ENCODE measurements at places on chromosomes 13 and 19. TPM values are rescaled to one million over a fixed set of nuclear protein-coding genes. Genes with fewer than 3 reads are reported as not detected.

PCDH20 gene
- under 0.01 TPM for total RNA-seq

ZNF486 gene
- total RNA-seq: 3.5 TPM

ARID3A gene
- 39.3 TPM for total RNA-seq

DNA sequence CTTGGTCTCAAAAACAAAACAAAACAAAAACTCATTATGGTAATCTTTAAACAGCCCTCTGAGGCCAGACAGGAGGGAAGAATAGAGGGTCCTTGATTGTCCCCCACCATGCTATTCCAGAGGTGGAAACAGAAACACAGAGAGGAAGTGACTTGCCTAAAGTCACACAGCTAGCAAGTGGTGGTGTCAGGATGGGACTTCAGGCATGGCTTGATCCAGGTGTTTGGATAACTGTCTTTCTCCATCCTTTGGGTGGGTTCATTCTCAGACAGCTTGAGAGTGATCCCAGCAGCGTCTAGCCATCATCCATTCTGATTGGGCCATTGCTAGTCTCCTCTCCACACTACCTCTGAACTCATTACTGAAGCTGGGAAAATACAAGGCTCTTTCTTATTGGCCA, 12.5 kb downstream of the COLGALT1 start:
- DNase-seq: no peak

DNA sequence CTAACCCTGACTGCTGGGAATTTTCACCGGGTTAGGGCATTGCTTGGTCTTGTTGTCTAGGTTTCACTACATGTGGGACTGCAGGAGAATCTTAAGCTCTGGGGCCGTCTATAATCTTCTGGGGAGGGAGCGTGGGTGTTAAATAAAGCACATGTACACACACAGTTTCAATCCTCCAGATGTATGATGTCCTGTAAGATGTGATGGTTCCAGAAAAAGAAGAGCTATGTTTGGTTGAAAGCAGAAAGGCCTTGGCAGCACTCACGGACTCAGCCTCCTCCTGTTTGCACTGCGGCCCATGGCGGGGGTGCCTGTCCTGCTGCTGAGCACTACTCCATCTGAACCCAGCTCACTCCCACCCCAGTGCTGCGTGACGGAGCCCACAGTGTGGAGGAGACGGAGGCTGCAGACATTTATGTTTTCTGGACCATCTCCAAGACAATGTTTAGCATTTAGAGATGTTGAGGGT, 343.5 kb downstream of the TEX29 start:
- DNase-seq: no peak

DNA sequence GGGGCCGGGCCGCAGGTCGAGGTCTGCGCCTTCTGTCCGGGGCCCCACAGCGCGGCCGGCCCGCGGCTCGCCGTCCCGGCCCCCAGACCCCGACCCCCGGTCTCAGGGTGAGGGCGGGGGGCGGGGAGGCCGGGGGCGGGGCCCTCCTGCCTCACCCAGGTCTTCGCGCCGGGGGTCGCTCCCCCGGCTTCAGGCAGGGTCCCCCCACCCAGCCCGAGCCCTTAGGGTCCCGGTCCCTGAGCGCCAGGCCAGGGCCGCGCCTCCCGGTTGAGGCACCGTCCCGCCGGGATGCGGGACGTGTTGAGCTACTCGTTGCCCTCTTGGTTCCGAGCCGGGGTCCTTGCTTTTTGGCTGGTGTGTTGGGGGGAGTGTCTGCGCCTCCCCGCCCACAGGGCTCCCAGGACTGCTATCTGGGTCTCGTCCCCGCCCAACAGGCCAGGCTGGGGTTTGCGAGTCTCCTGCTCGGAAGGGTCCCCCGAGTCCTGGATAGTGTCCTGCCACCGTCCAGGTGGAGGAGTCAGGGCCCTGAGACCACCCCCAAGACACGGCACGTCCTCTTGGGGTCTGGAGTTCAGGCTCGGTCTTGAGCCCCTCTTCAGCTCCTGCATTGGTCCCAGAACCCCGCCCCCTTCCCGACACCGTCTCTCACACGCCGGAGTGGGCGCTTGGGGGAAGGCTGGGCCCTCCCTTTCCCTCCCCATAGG, 452 bp downstream of the PIAS4 start:
- no peak for DNase-seq

DNA sequence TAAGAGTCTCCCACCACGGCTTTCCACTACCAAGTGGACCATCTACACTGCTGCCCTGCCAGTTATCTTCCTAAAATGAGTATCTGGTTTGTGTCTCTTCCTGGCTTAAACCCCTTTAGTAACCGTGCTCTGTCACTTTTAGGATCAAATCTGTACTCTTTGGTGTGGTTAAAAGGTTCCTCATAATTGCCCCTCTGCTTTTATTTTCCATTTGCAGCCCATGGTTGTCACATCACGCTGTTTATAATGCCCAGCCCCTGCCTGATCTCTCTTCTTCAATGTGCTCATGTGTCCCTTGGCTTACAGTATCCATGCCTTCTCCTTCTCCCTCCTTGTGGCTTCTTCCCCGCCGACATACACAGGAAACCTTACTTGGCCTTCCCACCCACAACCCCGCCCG, 100.1 kb downstream of the DGKH start:
- no peak for DNase-seq

DNA sequence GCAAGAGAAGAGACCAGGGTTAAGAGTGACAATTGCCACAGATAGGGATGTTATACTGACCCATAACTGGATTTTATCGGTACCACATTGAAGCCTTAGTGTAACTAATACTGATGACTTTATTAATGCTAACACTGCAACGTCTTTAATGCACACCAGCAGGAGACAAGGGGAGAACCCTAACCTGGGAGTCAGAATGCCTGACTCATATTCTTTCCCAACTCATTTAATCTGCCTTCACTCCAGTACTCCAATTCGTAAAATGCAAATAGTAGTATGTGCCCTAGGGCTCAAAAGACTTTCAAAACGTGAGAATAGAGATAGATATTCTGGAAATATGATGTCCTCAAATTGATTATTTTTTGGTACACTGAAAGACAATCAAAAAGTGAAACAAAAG, 62.4 kb downstream of the GPC6 start:
- DNase-seq: no peak

- peak; percentile 84 for DNase-seq
These were observed 5.8 kb downstream of the FTL start for GRCh38 chr19:48970923-48971395.

DNA sequence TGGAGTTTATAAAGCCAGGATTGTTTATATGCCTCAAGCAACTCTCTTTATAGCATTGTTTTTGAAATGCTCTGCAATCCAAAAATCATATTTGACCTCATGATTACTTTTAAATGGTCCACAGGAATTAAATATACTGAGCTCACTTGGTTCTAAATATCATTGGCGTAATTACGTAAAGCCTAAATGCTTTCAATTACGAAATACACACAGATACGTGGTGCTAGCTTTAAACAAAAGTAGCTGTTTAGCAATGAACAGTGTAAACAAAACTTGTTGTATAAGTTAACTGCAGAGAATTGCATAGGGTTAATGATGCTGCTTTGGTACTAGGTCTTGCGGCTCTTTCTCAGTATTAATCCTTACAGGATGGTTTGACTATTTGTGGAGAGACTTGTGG, 346.6 kb downstream of the COG6 start:
- DNase-seq: peak; percentile 27

DNA sequence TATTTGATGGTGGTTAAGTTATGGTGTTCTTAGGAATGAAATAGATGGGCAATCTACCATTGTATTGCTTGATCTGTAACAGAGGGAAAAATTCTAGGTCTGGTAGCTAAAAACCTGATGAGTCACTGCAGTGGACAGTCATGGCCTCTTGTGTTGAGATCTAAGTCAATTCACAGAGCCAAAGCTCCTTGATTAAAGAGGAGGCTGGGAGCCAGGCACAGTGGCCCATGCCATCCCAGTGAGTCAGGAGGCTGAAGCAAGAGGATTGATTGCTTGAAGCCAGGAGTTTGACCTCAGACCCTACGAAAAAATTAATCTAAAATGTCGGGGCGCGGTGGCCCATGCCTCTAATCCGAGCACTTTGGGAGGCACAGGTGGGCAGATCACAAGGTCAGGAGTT, 67.1 kb upstream of the KPNA3 start:
- DNase-seq: peak; percentile 73

All from fibroblast of villous mesenchyme (primary cell).